ENCODE measurements at places on chromosomes 5 and 9.

- DNase-seq = no peak
Measured at GRCh38 chr5:84385705-84386104, 1.0 kb upstream of the EDIL3 start.

- DNase-seq = peak; percentile 54
Measured at GRCh38 chr5:55004729-55005128, 19.3 kb upstream of the GZMK start.

- no peak for DNase-seq
Measured at GRCh38 chr5:135235551-135236227, 163.3 kb downstream of the MACROH2A1 start.

GRCh38 chr5:127079994-127080491, 6.7 kb upstream of the C5orf63 start:
- peak; percentile 7 for DNase-seq

- no peak for DNase-seq
Measured at GRCh38 chr5:51829230-51829629, 446.0 kb downstream of the ISL1 start.

- peak; percentile 97 for DNase-seq
Measured at GRCh38 chr9:84170521-84171141, 169.9 kb downstream of the SLC28A3 start.

DNA sequence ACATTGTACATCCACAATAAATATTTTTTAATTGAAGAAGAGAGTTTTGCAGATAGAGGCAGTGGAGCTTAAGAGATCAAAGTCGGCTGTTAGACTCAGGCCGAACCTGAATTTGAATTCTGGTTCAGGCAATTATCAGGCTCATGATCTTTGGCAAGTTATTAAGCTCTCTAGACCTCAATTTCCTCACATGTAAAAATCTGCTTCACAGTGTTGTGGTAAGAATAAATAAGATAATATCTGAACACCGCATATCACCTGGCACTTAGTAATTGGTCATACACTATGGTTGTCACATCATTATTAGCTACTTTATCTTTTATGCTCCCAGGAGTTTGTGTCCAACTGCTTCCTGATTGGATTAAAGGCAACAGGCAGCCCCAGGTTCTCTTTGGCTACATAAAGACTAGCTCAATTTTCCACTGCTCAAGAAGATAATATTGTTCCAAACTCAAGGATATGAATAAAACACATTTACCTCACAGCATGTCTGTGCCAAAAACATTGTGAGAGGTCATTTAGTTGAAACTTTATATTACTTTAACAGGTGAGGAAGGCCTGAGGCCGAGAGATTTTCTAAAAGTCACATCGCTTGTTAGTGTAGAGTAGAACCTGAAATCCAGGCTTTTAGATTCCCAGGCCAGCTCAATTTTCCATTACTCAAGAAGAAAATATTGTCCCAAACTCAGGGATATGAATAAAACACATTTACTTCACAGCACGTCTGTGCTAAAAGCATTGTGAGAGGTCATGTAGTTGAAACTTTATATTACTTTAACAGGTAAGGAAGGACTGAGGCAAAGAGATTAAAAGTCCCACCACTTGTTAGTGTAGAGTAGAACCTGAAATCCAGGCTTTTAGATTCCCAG, 289.2 kb upstream of the PTGER4 start:
- no peak for DNase-seq

DNA sequence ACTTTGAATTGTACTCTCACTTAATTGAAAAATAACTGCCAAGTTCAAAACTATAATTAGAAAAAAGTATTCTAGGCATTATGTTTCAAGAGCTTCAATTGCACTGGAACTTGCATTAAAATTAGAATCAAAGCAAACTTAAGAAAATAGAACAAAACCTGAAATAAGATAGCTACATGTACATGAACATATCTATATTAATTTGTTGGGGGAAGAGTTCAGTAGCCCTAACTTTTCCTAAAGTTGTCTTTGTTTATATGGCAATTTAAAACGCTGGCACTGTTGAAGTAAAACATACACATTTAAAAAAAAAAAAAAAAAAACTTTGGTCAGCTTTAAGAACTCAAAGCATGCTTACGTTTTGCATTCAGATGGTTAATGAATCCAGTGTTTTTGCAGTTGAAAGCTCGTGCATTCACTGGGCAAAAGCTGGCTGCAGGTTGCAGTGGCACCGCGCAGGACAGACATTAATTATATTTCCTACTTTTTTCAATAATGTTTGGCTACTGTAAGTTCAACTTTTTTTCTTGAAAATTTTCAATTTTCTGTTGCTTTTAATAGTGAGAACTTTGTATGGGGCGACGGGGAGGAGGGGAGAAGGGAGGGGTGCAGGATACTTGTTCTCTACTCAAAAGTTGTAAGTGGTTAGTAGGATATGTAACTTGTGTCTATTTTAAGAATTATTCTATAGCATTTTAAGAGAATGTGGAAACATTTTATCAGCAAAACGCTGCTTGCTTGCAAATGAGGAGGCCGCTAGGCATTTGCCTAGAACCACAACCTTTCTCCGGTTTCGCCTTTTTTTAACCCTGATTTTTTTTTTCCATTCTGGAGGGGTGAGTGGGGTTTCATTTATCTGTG, 3.9 kb downstream of the NR2F1 start:
- no peak for DNase-seq

DNA sequence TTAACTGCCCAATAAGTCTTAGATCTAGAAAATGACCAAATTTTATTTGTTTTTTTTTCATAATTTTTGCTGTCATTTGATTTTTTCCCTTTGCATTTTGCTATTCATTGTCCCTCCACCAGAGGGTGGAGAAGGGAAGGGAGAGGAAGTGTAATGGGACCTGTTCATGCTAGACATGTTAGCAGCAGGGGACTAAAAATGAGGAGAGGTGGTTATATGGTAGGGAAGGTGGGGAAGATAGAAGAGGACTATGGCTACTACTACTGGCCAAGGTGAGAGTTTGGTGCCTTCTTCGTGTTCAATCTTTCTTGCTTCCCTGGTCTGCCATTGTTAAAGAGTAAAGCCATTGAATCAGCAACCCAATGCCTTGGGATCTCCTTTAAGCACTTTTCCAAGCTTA, 6.4 kb downstream of the GRIA1 start:
- peak; percentile 52 for DNase-seq

DNA sequence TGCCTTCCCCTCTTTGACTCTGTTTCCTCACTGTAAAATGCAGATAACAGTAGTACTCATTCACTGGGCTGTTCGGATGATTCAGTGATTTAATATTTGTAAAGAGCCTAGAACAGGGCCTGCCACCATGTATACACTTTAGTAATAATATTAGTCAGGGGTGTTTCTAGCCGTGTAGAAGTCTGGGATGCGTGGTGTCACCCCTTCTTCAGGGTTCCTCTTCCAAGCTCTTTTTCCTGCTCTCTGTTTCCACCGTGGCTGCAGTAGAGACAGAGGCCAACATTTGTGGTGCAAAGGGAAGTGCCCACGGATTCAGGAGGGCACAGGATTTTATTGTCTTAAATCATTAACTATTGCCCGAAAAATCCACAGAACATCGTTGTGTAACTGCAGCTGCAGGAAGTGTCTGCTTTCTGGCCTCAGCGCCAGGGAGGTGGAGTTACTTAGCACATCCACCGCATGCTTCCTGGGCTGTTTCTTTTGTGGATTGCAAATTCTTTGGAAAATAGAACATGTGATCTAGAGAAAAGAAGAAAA, 61.7 kb downstream of the TRIO start:
- DNase-seq = peak; percentile 83

DNA sequence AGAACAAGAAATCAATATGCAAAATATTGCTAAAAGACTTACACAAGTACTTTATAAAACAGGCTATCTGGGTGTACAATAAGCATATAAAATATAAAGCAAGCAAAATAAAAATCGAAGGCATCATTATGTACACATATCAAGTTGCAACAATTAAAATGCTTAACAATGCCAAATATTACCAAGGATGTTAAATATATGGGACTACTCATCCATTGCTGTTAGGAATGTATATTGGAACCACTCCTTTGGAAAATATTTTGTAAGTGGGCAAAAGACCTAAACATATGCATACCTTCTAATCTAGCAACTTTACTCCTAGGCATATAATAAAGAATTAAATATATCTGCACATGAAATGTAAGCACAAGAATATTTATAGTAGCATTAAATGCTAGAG, 632.6 kb upstream of the COX7C start:
- no peak for DNase-seq

DNA sequence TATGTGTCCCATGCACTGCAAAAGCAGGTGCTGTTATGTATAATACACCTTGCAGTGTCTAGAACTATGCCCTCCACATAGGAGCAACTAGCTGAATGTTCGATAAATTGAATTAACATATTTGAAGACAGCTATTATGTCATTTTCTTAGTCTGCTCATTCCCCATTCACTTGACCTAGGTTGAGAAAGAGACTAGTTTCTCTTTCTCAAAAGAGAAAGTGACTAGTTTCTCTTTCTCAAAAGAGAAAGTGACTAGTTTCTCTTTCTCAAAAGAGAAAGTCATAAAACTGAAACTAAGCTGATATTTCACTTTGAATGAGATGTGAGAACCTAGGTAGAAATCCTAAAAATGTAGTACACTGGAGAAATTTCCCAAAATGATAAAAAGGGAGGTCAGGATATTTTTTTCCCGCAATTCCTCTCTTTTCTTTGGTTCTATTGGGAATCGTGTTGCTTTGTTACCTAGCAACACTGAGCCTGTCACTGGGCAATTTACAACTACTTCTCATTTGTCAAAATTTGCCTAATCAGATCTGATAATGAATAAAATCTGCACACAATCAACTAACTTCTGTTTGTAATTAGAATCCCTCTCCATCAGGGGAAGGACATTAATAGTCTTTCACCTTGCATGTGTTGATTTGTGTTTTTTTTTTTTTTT, 132.0 kb upstream of the GRIA1 start:
- DNase-seq = no peak

- DNase-seq = no peak
Measured at GRCh38 chr5:153504726-153505125, 14.3 kb downstream of the GRIA1 start.

DNA sequence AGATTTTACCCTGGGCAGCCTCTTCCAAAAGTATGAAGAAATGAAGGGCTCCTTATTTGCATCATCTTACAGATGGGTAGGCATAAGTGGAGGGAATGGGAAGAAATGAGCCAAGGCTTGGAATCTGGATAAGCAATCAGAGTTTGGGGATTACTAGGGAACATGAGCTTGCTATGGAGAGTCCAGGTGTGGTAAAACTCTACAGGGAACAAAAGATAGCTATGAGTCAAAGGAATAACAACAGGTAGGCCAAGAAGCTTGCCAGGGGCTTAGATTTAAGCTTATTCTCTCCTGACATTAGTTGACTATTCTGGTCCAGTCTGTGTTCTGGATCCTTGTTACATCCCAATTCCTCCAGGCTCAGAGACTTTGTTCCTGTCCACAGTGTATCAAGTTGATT, 16.4 kb downstream of the RFK start:
- no peak for DNase-seq

DNA sequence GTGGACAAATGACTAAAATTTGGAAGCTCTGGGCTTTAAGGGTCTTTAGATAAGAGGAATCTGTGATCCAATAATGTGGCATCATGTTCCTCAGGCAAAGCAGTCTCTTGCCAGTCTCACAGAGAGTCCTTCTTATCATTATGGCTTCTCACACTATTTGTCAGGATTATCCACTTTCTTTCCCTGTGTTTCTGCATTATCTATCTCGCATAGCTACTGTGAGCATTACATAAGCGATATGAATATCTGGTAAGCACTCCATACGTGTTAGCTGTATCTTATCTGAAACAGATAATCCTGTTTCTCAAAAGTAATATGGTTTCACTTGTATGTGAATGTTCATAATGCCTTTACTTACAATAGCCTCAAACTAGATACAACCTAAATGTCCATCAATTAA, 9.6 kb downstream of the MCC start:
- DNase-seq = no peak

- peak; percentile 66 for DNase-seq
Measured at GRCh38 chr5:120297616-120298015, 166.5 kb upstream of the PRR16 start.

GRCh38 chr5:147534172-147534951, 24.5 kb upstream of the DPYSL3 start:
- DNase-seq = peak; percentile 40

GRCh38 chr5:75243100-75243499, 6.4 kb upstream of the ANKRD31 start:
- DNase-seq = no peak

DNA sequence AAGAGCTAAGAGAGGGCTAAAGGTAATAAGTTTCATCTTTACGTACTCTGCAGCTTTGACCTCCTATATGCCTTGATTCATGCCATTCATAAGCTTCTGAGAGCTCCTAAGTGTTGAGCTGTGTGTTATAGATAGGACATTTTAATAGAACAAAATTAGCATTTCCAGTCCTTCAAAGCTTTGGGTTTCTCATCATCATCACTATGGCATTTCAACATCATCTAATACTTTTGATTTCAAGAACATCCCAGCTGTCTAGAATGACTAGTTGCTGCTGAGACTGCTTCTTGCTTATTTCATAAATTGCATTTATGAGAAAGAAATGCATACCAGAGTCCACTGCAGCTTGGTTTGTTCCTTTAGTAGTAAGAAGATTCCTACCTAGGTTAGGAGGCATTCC, 201.7 kb downstream of the SGCD start:
- DNase-seq = no peak

DNA sequence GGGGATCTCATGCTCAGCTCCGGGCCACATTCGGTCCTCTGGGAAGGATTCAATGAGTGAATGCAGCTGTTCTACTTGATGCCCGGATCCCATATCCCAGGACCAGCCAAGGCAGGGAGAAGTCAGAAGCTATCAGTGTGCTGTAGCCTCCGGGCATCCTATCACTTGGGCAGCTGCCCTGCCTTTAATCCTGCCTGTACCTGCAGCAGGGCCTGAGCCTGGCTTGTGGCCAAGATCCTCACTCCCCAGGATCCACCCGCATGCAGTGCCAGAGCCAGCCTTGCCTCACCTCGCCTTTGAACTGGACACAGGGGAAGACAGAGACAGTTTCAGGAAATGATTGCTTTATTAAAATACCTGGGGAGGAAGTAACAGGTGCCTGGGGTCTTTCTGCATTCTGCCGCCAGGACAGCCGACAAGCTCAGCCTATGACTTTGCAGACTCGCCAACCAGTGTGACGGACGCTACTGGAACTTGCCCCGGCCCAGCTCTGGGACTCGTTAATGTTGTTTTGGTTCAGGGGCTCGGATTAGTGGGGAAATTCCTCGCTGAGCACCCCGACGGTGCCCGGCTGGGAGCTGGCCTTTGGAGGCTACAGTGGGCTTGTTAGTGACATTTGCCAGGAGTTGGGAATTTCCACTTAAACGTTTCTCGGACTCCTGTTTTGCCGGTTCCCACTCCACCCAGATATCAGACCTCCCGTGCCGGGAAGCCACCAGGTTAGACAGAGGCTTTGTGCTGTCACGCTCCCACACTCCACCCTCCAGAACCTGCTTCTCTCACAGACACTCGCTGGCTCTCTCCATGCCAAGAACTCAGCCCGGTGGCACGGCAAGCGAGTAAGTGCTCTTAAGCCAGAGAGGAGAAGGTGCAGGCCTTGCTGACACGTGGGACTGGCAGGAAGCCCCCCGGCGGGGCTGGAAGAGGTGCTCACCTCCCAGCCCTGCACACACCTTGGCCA, 721 bp downstream of the PTGES start:
- no peak for DNase-seq

DNA sequence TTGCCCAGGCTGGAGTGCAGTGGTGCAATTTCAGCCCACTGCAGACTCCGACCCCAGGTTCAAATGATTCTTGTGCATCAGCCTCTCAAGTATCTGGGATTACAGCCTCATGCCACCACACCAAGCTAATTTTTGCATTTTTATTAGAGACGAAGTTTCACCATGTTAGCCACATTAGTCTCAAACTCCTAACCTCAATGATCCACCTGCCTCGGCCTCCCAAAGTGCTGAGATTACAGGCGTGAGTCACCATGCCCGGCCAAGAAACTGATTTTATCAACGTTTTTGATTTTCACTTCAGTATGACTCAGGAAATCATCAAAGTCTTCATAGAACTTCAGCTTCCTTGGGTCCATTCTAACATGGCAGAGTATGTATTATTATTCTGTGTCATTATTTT, 125.4 kb downstream of the GABRG2 start:
- DNase-seq = no peak

All from fibroblast of skin of right biceps (primary cell).